ENCODE measurements at places on chromosomes 16 and 17.

DNA sequence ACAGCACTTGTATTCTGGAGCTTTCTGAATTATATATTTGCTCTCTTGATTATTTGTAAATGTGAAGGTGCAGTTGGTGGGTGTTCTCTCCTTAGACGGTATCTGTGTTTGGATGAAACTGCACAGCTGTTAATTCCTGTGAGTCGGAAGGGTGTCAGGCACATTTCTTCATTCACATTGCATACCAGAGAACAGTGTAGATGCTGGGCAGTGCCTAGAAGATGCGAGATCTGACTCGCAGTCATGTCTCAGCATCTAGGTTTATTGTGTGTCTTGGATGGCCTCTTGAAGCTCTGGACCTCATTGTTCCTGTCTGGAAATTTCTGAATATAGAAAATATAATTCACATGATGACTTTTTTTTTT lies 61.2 kb downstream of the CLEC16A start:
- no peak for DNase-seq

- DNase-seq, result no peak
Observed at GRCh38 chr17:55564081-55564480, 52.8 kb upstream of the SMIM36 start.

GRCh38 chr17:48549914-48550501 lies 5.1 kb upstream of the HOXB2 start:
- DNase-seq, result no peak

DNA sequence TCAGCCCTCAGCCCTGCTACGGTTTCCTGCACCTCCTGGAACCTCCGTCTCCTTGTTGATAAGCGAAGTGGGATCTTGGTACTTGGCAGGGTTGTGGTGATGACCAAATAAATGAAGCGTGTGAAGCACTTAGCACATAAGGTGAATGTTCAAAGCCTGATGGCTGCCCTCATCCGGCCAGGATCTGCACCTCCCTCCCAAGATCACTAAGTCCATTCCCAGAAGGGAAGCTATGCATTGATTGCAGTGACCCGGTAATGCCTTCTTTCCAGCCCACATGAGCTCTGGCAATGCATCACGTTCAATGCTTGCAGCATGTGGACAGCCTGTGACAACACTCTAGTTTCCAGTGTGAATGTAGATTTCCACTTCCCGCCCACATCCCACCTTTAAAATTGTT lies 24.9 kb upstream of the RHOT1 start:
- DNase-seq, result no peak

DNA sequence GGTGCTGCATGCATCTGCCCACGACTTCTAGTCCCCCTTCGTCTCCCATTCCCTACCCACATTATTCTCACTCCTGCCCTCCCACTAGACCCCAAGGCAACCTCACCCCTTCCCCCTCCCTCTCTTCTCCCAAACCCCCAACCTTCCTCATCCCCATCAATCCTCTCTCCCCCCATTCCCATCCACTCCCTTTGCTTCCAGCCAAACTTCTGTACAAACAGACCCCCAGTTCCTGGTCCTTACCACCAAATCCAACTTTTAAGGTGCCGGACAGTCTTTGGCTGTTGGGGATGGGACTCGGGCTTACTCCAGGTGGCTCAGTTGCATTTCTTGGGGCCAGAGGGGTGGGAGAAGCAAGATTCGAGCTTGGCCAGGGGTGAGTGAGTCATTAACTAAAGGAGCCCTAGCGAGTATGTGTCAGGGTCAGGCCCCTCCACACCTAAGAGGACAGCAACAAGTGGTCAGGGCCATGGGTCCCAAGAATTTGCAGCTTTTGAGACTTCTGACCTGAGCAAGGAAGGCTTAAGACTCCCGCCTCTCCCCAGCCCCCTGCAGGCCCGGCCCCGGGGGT lies at the start of gene SLC38A8:
TSS of gene SLC38A8 (minus strand) at position 488 of the 571 bp plus-strand sequence. CDS start 638 bp downstream, outside the sequence.
- no peak for DNase-seq

DNA sequence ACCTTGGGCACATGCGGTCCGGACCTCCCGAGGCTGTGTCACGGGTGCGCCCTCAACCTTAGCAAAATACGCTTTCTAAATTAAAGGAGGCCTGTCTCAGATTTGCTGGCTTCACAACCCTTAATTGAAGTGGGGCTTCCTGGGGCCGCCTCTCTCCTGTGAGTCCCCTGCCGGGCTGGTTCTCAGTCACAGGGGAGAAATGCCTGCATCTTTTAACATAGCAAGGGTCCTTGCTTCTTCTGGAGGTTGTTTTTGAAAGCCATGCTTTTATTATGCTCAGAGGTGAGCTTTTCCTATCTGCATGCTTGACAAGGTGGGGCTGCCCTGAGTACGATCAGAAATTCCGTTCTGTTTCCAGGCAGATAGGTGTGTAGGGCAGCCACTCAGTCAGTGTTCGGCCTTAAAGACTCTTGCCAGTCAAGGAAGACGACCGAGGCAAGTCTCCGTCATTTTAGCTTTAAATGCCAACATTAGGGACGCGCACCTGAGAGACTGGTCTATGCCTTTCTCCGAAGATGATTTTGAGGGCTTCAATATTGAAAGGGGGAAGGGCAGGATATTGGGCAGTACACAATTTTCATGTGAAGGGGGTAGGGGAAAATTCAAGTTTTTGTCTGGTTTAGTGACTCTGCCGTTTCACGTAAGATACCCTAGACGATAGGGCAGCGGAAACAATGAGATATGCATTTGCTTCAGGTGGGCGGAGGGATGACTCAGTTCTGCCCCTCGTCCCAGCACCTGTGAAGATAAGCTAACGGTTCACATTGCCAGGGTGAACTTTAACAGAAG lies 5.5 kb upstream of the SLC7A5 start:
- no peak for DNase-seq
